ENCODE measurements at places on chromosomes 11 and 22. TPM values are rescaled to one million over a fixed set of nuclear protein-coding genes. Genes with fewer than 3 reads are reported as not detected.

GRCh38 chr11:93389737-93390136, 59.2 kb downstream of the DEUP1 start:
- ATAC-seq: no peak

CYTH4 gene
- 53.7 TPM for total RNA-seq

DNA sequence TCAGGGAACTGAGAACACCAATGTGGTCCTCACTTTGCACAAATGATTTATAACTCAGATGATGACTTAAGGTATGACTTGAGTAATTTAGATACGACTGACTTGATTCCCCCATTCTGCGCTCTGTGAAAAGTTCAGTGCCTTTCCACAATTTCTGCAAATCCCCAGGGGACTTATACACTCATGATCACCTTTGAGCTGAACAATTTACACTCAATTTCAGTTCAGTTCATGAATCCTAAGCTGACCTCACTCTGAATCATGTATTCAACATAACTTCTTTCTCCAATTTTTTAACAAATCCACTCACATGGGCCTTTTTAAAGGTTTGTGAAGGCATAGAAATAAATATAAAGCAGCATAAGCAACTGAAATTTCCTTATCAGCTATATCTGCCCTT, 274.2 kb downstream of the FAM76B start:
- no peak for ATAC-seq

- no peak for ATAC-seq
These were observed 86.0 kb upstream of the IZUMO1R start for GRCh38 chr11:94218372-94218771.

NXPE4 gene
- not detected for total RNA-seq

LBHD1 gene
- 27.0 TPM for total RNA-seq

DNA sequence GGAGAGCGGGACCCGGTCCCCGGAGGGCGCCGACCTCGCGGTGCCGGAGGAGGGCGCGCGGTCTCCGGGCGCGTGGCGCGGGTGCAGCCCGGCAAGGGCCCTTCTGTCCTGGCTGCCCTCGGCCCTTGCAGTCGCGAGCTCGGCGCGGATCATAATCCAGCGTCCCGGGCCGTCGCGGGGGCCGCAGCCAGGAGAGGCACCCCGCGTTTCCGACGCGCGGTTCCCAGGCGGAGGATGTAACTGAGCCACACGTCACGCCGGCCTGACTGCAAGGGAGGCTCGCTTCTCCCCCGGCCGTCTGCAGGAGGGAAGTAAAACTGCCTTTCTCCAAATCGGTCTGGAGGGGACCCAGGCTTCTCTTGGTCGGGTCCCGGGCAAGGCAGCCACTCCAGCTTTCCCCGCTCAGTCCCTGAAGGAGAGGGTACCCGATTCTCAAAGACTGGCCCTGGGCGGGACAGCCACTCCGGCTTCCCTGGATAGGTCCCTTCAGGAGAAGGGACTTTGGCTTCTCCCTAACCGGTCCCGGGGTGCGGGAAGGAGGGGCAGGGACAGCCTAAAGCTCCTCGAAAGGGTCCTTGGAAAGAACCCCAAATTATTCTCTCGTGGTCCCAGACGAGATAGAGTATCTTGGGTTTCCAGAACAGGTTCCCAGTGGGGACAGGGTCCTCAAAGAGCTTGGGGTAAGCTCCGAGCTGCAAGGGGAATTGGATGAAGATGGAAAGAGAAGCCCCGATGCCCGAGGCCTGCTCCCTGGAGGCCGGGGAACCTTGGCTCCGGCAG, 836 bp downstream of the SPON1 start:
- ATAC-seq: peak; percentile 39

DNA sequence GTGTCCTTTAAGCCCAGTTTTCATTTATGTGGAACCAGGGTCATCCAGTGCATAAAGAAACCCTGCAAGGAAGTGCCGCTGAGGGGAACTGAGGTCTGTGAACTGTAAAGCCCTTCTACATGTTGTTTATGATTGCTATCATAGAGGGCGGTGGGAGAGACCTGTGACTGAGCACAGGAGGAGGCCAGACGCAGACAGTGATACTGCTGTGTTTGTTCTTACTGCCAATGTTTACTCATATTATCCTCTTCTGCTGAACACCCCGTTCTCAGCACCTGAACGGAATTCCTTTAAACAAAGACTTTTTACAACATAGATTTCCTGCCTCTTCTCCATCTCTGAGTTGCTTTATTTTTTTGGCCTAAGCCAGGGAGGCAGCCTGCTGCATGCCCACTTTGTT, 967 bp upstream of the GALNT18 start:
- ATAC-seq: no peak

DNA sequence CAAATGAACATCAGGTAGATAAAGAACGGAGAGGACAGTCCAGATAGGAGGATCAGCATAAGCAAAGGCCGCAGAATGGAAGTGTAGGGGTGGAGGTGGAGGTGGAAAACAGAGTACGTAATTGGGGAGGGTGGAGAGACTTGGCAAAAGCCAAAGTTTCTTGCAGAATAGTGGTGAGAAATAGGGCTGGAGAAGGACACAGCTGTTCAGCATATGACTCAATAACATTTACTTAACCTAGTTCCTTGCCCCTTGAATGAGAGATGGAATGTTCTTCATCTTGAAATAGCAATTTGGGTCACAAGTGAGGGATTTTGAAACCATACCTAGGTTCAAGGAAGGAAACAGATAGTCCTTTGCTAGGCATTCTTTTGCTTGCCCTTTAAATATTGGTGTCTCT, 235.9 kb upstream of the ARHGAP20 start:
- no peak for ATAC-seq

GRCh38 chr11:117868815-117869561, 7.5 kb downstream of the FXYD6 start:
- ATAC-seq: no peak

DNA sequence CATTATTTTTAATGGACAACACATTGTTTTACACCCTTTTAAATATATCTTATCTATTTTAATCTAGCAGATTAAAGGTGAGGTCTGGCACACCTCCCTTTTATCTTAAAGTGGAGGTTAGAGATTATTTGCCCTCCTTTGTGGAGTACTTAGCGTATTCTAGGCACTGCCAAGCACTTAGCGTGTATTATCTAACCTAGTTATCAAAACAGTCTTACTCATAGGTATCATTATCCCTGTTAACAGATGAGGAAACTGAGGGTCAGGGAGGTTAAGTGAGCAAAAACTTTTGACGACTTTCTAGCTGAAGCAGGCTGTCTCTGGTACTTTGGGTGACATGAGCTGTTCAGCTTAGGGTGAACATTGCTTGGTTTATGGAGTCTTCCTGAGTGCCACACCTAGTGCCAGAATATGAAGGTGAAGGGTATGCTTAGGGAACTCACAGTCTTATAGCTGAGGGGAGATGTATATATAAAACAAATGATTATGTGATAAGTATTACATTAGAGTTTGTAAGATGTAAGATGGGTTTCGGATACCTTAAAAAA, 55.0 kb downstream of the ZNRF3 start:
- ATAC-seq: no peak

GRCh38 chr22:19109198-19110063, 12.8 kb downstream of the DGCR2 start:
- ATAC-seq: peak; percentile 96

DNA sequence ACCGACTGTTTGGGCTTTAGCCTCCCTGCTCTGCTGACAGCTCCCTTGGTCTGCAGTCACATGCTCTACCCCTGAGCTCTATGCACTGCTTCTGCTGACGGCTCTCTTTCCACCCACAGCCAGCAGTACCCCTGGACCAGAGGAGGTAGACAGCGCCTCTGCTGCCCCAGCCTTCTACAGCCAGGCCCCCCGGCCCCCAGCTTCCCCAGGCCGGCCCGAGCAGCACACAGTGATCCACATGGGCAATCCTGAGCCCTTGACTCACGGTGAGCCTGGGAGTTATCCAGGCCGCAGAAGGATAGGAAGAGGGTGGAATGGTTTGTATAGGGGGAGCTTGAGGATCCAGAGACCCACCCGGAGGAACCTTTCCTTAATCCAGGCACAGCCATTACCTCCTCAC, 2.8 kb downstream of the ZFPL1 start:
- no peak for ATAC-seq

NDUFC2 gene
- total RNA-seq: 149 TPM

- no peak for ATAC-seq
These were observed 1.5 kb upstream of the SIK3 start for GRCh38 chr11:117099696-117100095.

- ATAC-seq: no peak
These were observed 107.3 kb upstream of the BDNF start for GRCh38 chr11:27807596-27807995.

GRCh38 chr11:45607995-45608394, 57.4 kb downstream of the CHST1 start:
- no peak for ATAC-seq

ZFTA gene
- total RNA-seq: 1.3 TPM

DNA sequence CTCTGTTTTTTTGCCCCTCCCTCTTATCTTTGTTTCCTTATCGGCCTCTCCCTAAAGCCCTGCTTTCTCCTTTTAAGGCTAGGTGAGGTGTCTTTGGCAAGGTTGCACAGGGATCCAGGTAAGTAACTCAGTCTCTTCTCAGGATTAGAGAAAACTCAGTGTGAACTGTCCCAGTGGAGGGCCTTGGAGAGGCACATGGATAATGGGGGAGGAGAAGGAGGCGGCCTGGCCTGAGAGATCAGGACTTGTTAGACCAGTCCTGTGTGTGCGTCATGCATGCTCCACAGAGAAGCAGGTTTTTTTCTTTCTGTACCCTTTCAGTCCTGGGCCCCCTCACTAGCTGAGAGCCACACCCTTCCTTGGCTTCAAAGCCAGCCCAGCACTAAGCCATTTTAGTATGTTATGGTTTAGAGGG, 19.9 kb downstream of the CTNND1 start:
- no peak for ATAC-seq

ANO5 gene
- total RNA-seq: 0.03 TPM

DNA sequence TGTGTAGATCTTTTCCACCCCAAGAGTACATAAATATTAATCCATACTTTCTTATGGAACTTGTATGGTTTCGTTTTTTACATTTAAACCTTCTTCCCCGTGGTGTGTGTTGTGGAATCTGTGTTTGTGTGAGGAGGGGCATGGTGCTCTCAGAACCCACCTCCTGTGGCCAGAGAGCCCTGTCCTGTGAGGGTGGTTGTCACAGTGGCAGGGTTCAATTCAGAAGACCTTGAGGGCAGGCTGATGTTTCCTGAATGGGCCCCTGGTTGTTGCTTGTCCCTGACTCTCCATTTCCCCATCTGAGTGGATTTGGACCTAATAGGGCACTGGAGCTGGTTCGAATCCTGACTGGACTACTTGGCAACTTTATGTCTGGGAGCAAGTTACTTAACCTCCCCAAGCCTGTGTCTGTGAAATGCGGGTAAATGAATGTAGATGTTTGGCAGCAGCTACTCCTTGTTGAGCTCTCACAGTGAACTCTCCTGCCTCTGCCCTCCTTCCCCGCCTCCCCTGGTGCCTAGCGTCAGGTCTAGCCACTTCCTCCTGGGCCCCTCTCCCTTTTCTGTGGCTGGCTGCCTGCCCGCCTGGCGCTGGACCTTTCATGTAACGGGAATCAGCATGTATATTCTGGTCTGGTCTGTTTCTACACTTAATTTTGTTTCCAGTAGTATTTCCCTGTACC, 7.3 kb downstream of the NEAT1 start:
- no peak for ATAC-seq

GRCh38 chr11:11244470-11245080, 108.5 kb downstream of the CSNK2A3 start:
- no peak for ATAC-seq

GRCh38 chr22:23385678-23386631, 194.1 kb downstream of the IGLL1 start:
- ATAC-seq: peak; percentile 83

Data from activated T-helper 17 cell treated with anti-CD3 and anti-CD28 coated beads, Interleukin-2, amount 50 U/mL, for 72 hours (primary cell).